ENCODE measurements at places on chromosomes 11 and 22.

DNA sequence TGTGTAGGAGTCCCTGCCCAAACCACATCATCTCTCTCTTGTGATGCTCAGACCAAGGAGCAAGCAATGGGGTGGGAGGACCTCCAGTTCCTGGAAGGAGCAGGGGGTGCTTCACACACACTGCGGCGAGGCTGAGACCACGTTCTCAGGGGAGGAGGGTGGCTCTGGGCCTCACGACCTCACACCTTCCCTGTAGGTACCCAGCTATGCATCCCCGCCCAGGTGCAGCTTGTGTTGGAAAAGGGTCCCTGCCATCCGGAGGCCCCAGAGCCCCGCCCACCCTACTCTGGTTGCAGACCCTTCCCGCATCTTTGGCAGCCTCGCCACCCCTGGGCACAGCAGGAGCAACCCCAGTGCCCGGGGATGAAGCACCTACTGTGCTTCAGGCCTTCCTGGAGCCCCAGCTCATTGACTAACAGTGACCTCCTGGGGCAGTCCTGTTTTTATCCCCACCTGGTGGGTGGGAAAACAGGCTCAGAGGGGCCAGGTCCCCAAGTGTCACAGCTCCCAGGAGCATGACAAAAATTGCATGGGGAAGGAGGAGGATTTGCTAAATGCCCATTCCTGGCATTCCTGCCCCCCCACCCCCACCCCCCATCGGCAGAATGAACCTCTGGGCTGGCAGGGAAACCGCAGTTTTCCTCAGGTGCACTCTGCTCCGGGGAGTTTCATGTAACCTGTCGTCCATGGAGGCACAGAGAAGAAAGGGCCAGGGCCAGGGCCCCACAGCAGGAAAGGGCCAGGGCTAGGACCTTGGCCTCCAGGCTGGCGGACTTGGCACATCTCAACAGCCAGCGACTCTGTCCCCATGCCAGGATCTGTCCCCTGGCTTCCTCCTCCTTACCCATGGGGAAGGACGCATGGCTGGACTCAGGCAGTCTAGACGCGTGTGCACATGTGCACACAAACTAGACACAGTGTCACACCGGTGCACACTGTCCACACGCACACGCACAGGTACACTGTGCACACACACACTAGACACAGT is 81.0 kb downstream of the IGLL1 start:
- DNase-seq = no peak

- DNase-seq = peak; percentile 98
These were observed 25.0 kb downstream of the MTMR3 start for GRCh38 chr22:29907753-29908515.

- no peak for DNase-seq
These were observed 94.0 kb upstream of the B3GAT1 start for GRCh38 chr11:134506046-134506445.

- peak; percentile 65 for DNase-seq
These were observed 25.8 kb downstream of the KCNC1 start for GRCh38 chr11:17760102-17761029.

- no peak for DNase-seq
These were observed 228.6 kb downstream of the BRD1 start for GRCh38 chr22:49599039-49599438.

GRCh38 chr11:64449381-64450167 is 90.6 kb downstream of the RPS6KA4 start:
- DNase-seq = peak; percentile 66

DNA sequence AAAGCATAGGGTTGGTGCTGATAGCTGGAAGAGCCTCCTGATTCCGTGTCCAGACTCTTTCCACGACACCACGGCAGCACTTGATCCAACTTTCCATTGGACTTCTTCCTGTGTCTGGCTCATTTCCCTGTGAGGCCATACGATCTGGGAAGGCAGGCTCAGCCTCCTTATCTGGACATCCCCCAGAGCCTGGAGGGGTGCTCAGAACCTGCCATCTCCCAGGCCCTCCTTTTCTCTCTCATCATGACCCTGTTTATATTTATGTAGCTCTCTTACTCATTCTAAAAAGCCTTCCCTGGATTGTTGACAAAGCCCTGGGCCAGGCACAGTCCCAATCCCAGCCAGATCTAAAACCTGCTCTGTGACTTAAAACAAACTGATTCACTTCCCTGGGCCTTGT is 7.8 kb upstream of the BCL9L start:
- DNase-seq = no peak

- peak; percentile 87 for DNase-seq
These were observed 1.0 kb upstream of the PPP6R2 start for GRCh38 chr22:50341977-50342650.

DNA sequence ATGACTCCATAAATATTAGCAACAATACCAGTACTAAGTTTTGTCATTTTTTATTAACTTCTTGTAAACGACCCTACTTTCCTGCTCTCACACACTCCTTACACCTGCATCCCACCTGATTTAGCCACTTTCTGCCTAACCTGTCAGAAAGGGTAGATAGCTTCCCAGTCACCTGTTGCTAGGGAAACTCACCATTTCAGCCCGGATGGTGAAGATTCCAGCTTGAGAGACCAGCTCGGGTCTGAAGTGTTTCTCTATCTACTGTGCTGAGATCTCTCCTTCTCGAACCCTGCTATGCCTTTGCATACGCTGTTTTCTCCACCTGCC is at the start of gene PARVG:
TSS of gene PARVG (plus strand) at position 220 of the 327 bp plus-strand sequence. CDS start 2,405 bp downstream, outside the sequence.
- DNase-seq = peak; percentile 20

DNA sequence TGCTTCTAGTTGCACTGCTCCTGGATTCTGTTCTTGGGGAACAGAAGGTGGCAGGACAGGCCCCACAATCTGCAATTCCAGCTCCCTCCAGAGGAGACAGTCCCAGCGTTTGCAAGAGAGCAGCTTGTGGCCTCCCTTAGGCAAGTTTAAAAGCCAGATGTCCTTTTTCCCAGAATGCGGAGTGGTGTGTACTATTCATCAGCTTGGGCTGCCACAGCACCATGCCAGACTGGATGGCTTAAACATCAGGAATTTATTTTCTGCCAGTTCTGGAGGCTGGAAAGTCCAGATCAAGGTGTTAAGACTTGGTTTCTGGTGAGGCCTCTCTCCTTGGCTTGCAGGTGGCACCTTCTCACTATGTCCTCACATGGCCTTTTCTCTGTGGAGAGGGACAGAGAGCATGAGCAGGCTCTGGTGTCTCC is 11.7 kb downstream of the MIAT start:
- peak; percentile 66 for DNase-seq

DNA sequence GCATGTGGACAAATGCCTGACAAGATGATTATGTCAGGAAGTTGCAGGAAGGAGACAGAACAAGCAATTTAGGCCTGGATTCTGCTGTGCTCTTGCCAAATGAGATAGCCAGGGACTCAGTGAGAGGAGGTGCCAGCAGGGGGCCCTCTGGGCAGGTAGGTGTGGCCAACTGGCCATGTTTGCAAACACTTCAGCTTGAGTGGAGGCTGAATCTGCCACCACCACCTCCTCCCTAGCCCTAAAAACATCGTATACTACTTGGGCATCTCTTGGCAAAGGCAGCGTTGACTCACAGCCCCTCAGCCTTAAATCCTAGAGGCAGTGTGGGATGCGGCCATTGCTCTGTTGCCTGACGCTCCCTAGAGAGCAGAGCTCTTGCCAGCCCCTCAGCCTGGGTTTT is 95.1 kb upstream of the PLET1 start:
- DNase-seq = peak; percentile 47

DNA sequence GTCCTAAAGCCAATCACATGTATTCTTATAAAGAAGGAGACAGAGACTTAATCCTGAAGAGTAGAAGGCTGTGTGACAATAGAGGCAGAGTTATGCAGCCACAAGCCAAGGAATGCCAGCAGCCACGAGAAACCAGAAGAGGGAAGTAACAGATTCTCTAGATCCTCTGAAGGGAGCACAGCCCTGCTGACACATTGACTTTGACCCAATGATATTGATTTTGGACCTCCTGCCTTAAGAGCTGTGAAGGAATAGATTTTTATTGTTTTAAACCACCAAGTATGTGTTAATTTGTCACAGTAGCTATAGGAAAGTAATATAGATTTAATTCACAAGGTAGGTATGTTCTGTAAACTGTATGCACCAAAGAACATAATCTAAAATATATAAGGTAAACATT is 103.6 kb downstream of the TTC17 start:
- DNase-seq = no peak

- DNase-seq = no peak
These were observed 5.3 kb upstream of the TNKS1BP1 start for GRCh38 chr11:57330029-57330428.

DNA sequence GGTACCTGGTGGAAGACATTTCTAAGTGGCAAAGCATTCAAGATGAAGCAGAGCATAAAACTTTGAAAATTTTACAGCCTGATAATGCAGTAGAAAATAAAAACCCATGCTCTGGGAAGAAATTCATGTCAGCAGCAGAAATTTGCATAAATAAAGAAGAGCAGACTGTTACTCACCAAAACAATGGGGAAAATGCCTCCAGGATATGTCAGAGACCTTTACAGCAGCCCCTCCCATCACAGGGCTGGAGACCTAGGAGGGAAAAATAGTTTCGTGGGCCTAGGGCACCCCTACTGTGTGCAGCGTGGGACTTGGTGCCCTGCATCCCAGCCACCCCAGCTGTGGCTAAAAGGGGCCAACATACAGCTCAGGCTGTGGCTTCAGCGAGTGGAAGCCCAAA is 5.4 kb upstream of the DKK3 start:
- DNase-seq = no peak
